ENCODE measurements at places on chromosomes 16 and 17. TPM values are rescaled to one million over a fixed set of nuclear protein-coding genes. Genes with fewer than 3 reads are reported as not detected.

DNA sequence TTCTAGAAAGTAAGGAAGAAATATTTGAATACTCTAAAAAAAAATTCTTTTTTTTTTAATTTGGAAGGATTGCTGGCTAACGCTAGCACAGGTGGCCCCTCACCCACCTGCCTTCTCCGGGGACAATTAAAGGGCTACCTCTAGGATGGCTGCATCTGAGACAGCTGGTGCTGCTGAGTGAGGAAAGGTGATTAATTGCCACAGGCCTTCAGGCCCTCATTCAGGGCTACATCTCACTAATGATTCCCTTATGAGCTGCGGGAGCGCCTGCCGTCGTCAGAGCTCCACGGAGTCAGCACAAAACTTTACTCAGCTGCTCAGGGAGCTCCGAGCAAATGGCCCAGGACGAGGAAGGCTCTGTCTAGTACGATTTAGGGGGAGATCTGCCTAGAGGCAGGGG is 27.0 kb upstream of the AKTIP start:
- H3K27ac ChIP-seq = no peak overlapping the region
- H3K4me1 ChIP-seq = no peaks in the 10 kb centered on the region
- no peaks in the 10 kb centered on the region for H3K27me3 ChIP-seq

DNA sequence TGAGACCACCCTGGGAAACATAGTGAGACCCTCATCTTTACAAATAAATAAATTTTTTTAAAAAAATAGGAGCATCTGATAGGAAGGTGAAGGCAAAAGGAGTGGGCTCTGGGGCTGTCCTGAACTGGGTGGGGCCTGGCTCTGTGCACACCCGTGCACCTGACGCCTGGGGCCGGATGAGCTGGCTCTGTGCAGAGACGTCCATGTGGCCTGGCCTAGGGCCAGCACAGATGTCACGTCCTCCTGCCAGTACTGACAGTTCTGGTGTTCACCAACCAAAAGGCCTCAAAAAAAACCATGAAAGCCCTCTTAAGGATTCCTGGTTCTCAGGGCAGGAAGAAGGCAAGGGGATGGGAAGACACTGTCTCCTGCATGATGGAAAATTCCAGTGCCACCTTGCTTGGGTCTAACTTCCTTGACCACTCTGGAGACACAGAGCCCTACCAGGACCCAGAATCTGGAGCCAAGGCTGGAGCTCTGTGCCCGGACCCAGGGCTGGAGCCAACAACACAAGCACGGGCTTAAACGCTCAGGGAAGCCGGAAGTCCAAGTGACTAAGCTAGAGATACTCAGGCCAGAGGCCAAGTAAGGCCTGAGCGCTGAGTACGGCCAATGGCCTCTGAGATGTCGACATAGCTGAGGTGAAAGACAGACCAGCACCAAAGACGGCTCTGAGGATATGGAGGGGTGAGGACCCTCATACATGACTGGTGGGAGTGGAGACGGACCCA is 32.9 kb downstream of the COPRS start:
- no peak overlapping the region for H3K4me3 ChIP-seq
- H3K27me3 ChIP-seq = no peaks in the 10 kb centered on the region
- H3K4me1 ChIP-seq = no peaks in the 10 kb centered on the region
- peak; percentile 42 for DNase-seq
- no peaks in the 10 kb centered on the region for H3K36me3 ChIP-seq

LRRC75A gene
- 1.6 TPM for total RNA-seq

DNA sequence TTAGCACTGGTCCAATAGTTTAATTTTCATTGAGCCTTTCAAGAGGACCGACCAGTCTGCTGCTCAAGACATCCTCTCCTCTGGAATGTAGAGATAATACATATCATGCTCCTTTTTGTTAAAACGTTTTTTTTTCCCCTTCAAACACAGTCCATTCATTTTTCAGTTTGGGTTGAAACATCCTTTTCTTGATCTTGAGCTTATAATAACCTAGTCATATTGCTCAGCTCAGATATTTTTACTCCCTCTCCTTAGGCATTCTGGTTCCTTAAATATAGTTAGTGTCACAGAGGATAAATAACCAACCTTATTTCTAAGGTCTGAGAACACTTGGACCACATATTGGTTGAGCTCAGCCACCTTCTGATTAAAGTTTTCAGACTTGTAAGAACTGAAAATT is 12.8 kb downstream of the ANKRD40CL start:
- no peaks in the 10 kb centered on the region for H3K4me1 ChIP-seq
- DNase-seq = no peak
- no peaks in the 10 kb centered on the region for H3K27me3 ChIP-seq
- H3K4me3 ChIP-seq = no peak overlapping the region
- peaks cover 18% of the 10 kb centered on the region for H3K36me3 ChIP-seq
- no peak overlapping the region for H3K27ac ChIP-seq

GRCh38 chr16:4345836-4346781 is 5.0 kb downstream of the PAM16 start:
- H3K36me3 ChIP-seq = no peaks in the 10 kb centered on the region
- DNase-seq = no peak
- no peaks in the 10 kb centered on the region for H3K27me3 ChIP-seq
- H3K27ac ChIP-seq = no peak overlapping the region
- no peaks in the 10 kb centered on the region for H3K4me1 ChIP-seq

PABPN1L gene
- total RNA-seq = not detected

RDM1 gene
- not detected for total RNA-seq

Data from breast epithelium (tissue), 4 donors.